ENCODE measurements at places on chromosomes 5 and 9.

DNA sequence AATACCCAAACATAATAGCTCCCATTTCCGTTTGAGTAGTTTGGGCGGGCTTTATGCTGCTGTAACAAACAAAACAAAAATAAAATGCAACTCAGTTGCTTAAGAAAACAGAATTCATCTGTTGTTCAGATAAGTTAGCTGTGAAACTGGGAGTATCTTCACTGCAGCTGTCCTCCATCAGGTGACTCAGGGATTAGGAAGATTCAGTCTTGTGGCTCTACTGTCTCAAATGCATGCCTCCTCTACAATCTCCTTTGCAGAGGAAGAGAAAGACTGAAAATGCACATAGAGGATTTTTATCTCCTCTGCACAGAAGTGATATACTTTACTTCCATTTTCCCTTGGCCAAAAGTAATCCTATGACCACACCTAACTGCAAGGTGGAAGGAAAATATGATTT lies 883.7 kb downstream of the PTPRD start:
- no peak for DNase-seq

DNA sequence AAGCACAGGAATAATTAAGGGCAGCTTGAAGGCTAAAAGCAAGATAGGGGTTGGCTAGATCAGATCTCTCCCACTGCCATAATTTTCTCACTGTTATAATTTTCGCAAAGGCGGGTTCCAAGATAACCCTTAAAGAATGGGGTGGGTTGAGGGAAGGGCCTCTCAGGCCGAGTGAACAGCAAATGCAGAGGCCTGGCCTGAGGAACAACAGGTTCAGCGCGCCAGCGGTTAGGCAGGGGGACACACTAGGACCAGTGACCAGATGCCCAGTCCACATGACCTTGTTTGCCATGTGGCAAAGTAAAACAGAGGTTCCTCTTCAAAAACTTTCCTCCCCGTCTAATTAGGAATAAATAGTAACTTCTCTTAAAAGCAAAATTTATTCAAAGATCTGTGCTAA lies 1.2 kb upstream of the PHAX start:
- no peak for DNase-seq

GRCh38 chr9:77726289-77726688 lies 78.2 kb upstream of the GNA14 start:
- no peak for DNase-seq

GRCh38 chr5:91950328-91950727 lies 567.2 kb upstream of the ARRDC3 start:
- DNase-seq, result no peak

- no peak for DNase-seq
Observed at GRCh38 chr5:179310439-179311090, 34.7 kb downstream of the ADAMTS2 start.
